Mucosa of descending colon (tissue), 3 donors: ENCODE measurements at places on chromosomes 2 and 18.

DNA sequence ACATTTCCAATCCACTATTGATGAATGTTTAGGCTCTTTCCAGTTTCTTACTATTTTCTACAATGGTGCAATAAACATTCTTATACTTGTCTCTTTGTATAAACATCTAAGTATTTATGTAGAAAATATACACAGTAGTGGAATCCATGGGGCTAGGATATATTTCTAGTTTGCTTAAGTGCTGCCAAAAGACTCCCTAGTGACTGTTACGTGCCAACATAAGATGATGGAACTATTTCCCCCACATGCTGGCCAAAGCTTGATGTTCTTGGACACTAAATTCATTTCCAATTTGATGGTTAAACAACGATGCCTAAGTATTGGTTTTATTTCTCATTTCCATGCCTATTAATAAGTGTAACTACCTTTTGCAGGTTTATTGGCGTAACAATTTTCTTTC is 378.4 kb upstream of the HNRNPA3 start:
- no peak for DNase-seq

DNA sequence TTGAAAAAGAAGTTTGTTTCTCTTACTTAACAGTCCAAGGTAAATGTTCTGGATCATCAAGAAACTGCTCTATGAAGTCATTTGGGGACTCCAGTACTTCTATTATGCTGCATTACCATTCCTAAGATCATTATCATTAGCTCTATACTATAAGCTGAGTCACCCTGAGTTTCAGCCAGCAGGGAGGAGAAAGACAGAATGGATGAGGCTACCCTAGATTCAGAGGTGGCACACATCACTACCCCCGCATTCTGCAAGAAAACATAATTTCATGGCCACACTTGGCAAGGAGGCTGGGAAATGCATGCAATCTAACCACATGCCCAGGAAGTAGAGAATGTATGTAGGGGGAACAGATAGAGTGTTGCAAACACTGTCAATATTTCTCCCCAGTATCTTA is 16.6 kb upstream of the LNPK start:
- no peak for DNase-seq

GRCh38 chr2:65654496-65654895 is 222.1 kb upstream of the SPRED2 start:
- no peak for DNase-seq

DNA sequence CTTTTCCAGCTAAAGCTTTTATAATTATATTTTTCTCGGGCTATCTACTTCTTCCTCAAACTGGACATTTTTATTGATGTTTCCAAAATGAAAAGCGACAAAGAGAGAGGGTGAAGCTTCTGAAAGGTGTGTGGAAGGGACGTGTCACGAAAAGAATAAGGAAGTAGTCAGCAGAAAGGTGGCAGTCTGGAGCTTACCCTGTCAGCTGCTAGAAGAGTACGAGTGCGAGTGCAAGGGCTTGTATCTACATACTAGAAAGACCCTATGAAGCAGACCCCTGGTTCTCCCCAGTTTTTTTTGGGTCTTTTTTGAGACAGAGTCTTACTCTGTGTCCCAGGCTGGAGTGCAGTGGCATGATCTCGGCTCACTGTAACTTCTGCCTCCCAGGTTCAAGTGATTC is 14.6 kb downstream of the FHL2 start:
- no peak for DNase-seq

DNA sequence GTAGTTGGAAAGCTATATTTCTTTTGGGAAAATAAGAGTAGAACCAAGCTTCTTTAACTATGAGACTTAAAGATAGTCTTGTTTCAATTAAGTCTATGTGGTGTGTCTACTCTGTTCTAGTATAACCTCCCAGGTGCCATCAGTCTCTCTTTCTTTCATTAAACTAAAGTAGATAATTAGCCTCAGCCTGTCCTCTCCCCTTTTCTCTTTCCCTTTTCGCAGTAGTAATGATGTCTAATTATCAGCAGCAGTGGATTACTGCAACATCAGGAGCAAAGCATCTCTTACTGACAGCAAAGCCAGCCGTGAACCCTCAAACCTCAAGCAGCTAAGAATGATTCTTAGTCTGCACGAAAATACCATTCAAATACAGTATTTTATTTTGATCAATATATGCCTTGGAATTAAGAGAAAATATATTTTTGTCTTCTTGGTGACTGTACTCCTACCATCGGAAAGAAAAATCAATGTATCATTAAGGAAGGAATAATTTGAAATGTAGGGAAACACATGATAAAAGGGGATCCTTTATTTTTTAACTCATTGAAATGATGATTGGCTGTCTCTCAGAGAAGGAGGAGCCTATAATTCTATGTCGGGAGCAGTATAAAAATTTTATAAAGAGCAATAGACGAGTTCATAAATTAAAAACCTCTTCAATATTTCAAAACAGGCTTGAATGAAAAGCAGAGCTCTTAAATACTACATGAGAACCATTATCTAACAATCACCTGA is 4.5 kb downstream of the NOL4 start:
- DNase-seq, result no peak
